ENCODE measurements at places on chromosomes 6 and 20.

DNA sequence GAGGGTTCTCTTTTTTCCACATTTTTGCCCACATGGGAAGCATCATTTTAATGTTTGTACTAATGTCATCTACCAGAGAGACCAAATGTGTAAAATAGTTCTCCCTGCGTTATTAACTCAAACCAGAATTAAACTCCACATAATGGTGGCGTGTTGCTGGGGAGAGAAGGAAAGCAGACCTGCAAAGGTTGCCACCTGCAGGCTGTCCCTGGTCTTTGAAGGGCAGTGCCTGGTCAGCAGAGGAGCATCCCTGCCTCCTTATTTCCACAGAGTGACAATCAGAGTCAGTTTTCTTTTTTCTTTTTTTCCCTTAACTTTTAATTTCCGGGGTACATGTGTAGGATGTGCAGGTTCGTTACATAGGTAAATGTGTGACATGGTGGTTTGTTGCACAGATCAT, 214.5 kb downstream of the TBX18 start:
- no peak for DNase-seq

DNA sequence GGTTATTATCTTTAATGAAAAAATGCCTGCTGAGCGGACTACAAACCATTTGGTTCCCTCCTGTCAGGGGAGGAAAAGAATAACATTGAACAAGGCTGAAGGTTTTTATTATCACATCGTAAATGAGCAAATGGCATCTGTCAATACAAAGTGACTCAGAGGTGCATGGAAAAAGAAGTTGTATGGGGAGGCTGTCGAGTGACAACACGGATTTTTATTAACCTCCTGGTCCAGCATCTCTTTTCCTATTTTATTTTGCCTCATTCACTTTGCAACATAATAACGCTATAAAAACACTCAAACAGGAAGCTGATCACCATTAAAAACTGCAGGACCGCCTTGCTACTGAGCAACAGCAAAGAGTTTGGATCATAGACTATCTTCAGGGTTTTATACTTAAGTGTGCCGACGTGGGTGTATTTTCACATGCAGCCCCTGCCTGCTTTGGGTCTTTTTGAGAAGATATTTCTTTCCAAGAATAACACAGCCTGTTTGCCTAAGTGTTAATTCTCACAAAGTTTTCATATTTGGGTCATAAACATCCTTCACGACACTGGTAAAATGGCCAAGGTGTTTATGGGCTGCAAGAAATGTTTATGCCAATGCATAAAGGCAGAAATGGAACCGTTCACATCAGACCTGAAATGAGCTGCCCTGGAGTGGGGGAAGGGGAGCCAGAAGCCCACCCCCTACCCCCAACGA, 132.1 kb upstream of the SALL4 start:
- no peak for DNase-seq

DNA sequence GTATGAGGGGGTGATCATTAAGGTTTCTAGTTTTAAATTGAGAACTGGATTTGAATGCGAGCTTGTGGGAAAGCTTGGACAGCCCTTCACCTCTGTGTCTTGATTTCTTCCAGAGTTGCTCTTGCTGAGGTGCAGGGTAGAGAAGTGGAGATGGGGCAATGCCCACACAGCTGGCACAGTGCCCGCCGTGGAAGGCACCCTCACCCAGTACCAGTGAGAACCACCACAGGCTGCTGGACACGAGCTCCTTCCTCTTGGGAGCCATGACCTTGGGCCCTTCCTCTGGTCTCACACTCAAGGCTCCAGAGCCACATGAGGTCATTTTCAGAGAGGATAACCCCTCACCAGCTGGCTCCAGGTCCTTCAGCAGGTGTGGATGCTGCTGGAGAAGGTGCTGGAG, 67.3 kb downstream of the DACT2 start:
- no peak for DNase-seq

GRCh38 chr20:58797371-58798338, 53.0 kb downstream of the GNAS-AS1 start:
- DNase-seq = no peak

GRCh38 chr20:63258781-63259180, 4.5 kb upstream of the NKAIN4 start:
- no peak for DNase-seq

GRCh38 chr20:22052025-22052650, 346.7 kb downstream of the PAX1 start:
- DNase-seq = no peak

- DNase-seq = no peak
Measured at GRCh38 chr6:25883991-25884390, 9.9 kb upstream of the SLC17A3 start.
